HCEC 1CT (cell line): ENCODE measurements at places on chromosomes 7 and 10.

DNA sequence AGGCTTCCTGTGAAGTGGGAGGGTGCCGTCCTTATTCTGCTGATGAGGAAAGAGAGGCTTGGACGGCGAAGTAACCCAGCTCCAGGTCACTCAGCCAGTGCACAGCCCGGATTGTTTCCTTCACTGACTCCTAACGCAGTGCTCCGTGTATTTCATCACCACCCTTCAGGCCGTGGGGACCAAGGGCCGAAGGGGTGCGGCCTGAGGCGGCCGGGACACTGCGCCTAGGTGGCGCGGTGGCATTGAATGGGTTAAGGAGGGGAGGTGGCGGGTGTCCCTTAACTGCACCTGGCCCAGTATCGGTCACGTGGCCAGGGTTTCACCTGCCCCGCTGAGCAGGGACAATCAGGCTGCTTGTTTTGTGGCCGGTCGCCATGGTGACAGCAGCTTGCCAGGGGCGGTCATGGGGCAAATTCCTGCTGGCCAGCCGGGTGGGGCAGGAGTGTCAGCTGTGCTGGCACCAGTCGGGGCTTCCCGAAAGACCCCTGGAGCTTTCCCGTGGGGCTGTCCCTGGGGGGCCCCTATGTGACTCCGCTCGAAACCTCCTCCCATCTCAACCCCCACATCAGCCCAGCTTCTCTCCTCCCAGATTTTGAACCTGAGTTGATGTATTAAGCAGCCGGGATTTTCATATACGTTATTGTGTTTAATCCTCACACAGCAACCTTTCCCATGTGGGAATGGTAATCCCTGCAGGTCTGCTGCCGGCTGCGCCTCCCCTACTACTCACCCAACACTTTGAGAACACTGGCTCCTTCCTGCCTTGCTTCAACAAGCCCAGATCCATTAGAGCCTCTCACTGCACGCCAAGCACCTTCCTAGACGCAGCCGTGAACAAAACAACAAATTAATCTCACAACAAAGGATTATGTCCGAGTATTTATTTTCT, 4.4 kb upstream of the ABHD11 start:
- DNase-seq, result no peak

GRCh38 chr10:109030581-109031210, 892.6 kb downstream of the XPNPEP1 start:
- no peak for DNase-seq

DNA sequence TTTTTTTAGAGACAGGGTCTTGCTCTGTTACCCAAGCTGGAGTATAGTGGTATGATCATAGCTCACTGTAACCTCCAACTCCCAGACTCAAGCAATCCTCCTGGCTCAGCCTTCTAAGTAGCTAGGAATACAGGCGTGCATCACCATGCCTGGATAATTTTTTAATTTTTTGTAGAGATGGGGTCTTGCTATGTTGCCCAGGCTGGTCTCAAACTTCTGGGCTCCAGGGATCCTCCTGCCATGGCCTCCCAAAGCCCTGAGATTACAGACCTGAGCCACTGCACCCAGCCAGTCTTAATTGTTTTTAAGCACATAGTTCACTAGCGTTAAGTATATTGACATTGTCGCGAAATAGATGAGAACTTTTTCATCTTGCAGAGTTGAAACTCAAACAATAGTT, 2.0 kb downstream of the SUPV3L1 start:
- no peak for DNase-seq

- no peak for DNase-seq
Measured at GRCh38 chr10:77849039-77849664, 77.4 kb downstream of the DLG5 start.

GRCh38 chr7:99374111-99375064, at the start of gene ARPC1B:
ARPC1B (plus strand) TSS chr7:99374730; CDS start chr7:99385715, 10,985 bp downstream.
- peak; percentile 72 for DNase-seq

DNA sequence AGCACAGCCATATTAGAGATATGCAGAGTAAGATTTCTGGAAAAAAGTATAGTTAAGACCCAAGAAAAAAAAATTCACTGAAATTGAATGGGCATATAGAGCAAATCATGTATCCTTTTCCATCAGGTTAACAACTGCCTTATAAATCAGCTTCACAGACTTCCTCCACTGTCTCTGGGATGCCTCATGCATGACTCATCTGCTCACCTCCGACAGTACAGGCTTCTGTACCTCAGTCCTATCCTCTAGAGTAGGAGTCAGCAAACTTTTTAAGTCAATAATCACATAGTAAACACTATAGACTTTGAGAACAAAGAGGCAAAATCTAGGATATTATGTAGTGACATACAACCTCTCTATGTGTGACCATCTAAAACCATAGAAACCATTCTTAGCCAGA, 211.6 kb upstream of the SP8 start:
- DNase-seq, result no peak

DNA sequence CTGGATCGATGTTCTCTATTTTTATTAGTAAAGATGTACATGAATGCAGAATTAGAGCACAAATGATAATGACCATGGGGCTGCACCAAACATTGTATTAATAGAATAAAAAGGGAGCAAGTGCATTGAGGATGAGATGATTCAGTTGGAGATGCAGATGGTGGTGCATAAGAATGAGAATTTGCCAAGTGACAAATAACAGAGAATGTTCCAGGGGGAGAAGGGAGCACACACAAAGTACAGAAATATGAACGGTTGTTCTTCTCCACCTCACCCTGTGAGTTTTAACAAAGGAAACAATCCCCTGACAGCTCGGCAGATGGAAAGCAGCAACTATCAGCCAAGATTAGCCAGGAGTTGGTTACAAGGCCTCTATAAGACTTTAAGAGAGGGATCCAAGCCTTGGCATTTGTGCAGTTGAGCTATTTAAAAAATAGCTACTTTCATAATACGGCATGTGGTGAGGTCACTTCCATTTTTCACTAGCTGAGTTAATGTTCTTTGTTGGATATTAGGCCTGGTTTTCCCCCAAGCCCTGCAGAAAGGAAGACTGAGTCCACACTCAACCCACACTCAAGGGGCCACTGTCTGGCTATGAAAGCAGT, 462.5 kb downstream of the TNS3 start:
- DNase-seq, result no peak

DNA sequence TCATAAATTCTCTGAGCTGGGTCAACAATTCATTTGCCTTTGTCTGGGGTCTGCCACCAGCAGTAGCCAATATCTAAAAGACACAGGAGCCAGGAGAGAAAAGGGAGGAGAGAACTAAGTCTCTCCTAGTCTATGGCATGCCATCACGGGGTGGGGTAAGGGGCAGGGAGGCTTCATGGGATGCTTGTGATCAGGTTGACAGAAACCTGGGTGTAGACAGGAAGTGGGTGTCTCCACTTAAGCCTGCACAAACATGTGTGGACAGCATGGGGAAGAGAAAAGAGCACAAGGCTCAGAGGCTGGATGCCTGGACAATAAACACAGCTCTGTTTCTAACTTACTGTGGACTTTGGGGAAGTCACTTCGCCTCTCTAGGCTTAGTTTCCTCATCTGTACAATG, 11.5 kb upstream of the C10orf53 start:
- no peak for DNase-seq

GRCh38 chr10:123474700-123475099, 191.5 kb upstream of the GPR26 start:
- DNase-seq, result no peak

- DNase-seq, result no peak
Measured at GRCh38 chr7:132240821-132241422, 335.3 kb downstream of the PLXNA4 start.

GRCh38 chr10:68332259-68333057, at the start of gene PBLD:
PBLD (minus strand) TSS chr10:68332928; CDS start chr10:68306844, 26,084 bp downstream.
- DNase-seq, result peak; percentile 70

- DNase-seq, result no peak
Measured at GRCh38 chr10:6259153-6259552, 56.4 kb downstream of the PFKFB3 start.

GRCh38 chr10:116765648-116766081, 23.3 kb upstream of the HSPA12A start:
- no peak for DNase-seq

DNA sequence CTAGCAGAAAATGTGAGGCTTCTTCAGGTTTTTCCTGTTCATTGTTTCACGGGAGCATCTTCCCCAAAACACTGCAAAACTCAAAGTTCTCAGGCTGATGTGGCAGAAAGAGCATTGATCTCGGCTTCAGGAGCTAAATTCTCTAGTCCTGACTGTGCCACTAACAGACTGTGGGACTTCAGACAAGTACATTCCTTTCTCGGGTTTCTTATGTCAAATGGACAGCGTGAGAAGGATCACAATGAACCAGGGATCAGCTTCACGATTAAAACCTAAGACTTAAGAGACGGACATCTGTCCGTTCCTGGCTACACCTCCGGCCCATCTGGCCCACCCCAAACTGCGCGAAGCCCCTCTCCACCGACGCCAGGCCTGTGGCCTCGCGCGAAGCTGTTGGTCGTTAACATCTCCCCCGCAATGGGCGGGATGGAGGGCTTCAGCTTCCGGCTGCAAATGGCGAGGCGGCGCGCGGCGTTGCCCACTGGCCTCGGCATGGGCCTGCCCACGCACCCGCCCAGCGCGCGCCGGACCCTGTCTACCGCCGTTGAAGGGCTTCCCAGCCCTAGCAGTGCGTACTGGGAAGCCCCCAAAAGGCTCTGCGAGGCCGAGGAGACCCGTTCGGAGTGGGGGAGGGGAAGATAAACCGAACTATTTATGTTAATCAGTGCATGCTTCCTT, 549 bp upstream of the DDX50 start:
- DNase-seq, result peak; percentile 49

GRCh38 chr10:110686949-110687348, 42.8 kb downstream of the RBM20 start:
- DNase-seq, result peak; percentile 27

GRCh38 chr7:21603972-21604749, 61.3 kb downstream of the DNAH11 start:
- no peak for DNase-seq

DNA sequence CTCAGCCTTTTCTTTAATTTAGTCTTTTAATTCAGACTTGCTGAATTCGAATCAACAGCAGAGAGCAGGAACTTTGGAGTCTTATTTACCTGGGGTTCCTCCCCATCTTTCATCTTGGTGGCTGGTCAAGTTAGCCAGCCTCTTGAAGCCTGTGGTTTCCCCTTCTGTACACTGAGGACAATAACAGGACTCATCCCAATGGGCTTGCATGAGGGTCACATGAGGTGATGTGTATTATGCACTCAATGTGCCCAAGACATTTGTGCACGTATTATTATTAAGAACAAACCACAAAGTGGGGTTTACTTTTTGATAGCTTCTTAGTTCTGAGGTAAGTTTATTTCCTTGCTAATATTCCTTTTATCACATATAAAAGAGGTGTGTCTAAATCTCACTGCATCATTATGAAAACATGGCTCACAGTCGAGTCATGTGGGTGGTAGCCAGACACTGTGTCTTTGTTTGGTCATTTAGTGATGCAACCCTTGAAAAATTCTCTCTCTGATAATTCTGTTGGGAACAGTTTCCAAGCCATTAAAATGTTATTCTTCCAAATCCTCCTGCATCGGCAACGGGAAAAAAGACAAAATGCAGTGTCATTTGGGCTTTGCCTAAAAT, 86.5 kb upstream of the GRB10 start:
- peak; percentile 50 for DNase-seq

- no peak for DNase-seq
Measured at GRCh38 chr10:33126742-33127141, 168.7 kb upstream of the ITGB1 start.

- no peak for DNase-seq
Measured at GRCh38 chr7:11466517-11467105, 365.4 kb downstream of the THSD7A start.

- DNase-seq, result no peak
Measured at GRCh38 chr10:121165276-121165675, 314.1 kb downstream of the WDR11 start.

GRCh38 chr10:126131341-126131740, 235.0 kb downstream of the FANK1 start:
- DNase-seq, result no peak

- no peak for DNase-seq
Measured at GRCh38 chr10:121088524-121088923, 237.4 kb downstream of the WDR11 start.

DNA sequence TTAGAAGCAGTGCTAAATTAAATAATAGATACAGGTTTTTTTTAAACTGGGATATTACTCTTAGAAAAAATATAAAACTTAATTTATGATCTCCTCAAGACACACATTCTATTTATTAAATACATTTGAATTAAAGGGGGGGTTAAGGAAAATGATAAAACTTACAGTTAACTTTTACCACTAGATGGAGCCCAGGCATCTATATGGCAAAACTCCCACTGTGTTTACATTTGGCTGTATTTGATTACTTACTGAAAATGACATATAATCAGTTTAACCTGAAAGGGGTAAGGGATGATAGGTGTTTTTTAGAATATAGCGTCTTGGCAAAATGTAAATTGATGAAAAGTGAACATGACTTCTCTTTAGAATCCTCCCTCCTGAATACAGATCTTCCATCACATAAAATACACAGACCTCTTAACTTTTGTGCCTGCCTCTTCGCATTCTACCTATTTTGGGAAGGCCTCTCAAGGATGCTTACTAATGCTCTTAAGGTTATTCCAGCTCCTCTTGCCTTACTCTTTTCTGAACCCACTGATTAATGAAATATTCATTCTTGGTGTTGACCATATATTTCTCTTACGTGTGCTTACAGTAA, 235.7 kb downstream of the AGMO start:
- peak; percentile 56 for DNase-seq

DNA sequence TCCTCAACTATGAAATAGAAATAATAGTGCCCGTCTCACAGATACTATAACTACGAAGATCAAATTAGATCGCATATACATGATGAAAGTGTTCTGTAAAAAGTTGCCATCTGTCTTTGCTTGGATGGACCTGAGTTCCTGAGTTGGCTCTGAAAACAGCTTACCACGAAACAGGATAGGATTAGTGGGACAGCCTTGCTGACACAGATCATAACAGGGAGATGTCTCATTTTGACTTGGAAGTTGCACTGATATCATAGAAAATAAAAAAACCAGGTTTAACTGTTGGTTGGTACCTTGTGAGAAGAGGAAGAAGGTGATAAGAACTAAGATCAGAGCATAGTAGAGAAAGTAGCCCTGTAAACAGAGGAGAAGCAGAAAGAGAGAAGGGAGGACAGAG, 79.3 kb upstream of the AGBL3 start:
- DNase-seq, result no peak

DNA sequence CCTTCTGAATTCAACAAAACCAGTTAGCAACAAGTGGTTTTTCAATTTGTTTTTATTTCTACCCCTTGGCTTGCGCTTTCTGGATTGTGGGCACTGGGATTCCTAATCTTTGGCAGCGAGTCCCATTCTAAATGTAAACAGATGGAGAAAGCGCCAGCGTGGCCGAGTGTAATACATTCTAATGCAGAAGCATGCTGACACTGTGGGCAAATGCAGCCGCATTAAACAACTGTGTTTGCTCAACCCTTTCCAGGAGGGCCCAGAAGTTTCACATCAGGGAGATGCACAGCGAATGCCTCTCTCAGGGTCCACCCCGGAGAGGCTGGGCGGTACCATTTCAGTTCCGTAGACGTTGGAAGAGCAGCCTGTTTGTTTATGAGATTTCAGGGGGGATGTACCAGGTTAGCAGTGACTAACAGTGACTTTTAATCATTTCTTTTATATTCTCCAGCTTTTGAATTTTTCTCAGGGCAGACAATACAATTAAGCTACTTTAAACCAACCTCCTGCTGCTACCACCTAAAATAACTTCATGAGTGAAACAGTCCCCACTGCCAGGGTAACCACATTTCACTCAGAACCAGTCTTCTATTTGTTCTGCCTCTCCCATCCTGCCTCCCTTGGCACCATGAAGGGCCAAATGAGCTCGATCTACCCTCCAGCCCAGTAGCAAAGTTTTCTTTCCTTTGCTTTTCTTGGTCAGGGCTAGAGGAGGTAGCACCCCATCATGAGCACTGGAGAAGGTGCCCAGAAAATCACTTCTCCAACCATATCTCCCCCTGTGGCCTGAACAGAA, 164.2 kb upstream of the ITGB1 start:
- peak; percentile 66 for DNase-seq
